Upper lobe of left lung (tissue), 6 donors: ENCODE measurements at places on chromosomes 1 and 21. TPM values are rescaled to one million over a fixed set of nuclear protein-coding genes. Genes with fewer than 3 reads are reported as not detected.
A peak's percentile ranks its signal among the peaks of the same experiment; 100 is the strongest.

DNA sequence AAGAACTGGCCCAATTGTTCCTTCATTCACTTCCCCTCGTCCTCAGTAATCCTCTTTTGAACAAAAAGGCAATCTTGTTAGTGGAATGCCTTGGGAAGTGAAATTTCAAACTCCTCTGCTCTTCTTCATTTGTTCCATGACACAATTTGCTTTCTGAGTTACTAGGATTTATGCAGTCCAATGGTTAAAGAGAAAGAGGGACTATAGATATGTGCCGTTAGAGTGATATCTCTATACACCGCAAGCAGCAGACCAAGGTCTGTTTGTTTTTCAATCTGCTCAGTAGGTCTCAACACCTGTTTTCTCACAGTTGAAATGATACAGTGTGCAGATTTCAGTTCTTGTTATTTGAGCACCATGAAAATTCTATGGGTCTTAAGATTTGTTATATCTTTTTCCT, 244.0 kb downstream of the DNM3 start:
- H3K4me1 ChIP-seq, result no peaks in the 10 kb centered on the region
- H3K27me3 ChIP-seq, result no peaks in the 10 kb centered on the region
- DNase-seq, result no peak
- H3K4me3 ChIP-seq, result no peak overlapping the region
- no peaks in the 10 kb centered on the region for H3K36me3 ChIP-seq

- DNase-seq, result no peak
- H3K27ac ChIP-seq, result no peak overlapping the region
- no peaks in the 10 kb centered on the region for H3K27me3 ChIP-seq
- no peak overlapping the region for H3K4me3 ChIP-seq
- H3K36me3 ChIP-seq, result no peaks in the 10 kb centered on the region
Measured at GRCh38 chr1:49225464-49225863, 448.8 kb upstream of the BEND5 start.

DNA sequence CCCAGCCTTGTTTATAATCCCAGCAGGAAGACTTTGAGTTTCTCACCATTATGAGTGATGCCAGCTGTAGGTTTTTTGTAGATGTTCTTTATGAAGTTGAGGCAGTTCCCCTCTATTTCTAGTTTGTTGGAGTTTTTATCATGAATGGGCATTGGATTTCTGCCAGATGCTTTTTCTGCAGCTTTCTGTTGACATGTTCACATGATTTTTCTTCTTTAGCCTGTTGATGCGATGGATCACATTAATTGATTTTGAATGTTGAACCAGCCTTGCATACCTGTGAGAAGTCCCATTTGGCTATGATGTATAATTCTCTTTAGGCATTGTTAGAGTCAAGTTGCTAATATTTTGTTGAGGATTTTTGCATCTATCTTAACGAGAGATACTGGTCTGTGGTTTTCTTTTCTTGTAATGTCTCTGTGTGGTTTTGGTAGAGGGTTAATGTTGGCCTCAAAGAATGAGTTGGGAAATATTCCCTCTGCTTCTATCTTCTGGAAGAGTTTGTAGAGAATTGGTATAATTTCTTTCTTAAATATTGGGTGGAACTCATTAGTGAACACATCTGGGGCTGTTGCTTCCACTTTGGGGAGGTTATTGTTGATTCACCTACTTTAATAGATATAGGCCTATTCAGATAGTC, 33.2 kb downstream of the ZBTB40 start:
- H3K27ac ChIP-seq, result no peak overlapping the region
- no peaks in the 10 kb centered on the region for H3K27me3 ChIP-seq
- H3K36me3 ChIP-seq, result no peaks in the 10 kb centered on the region

DNA sequence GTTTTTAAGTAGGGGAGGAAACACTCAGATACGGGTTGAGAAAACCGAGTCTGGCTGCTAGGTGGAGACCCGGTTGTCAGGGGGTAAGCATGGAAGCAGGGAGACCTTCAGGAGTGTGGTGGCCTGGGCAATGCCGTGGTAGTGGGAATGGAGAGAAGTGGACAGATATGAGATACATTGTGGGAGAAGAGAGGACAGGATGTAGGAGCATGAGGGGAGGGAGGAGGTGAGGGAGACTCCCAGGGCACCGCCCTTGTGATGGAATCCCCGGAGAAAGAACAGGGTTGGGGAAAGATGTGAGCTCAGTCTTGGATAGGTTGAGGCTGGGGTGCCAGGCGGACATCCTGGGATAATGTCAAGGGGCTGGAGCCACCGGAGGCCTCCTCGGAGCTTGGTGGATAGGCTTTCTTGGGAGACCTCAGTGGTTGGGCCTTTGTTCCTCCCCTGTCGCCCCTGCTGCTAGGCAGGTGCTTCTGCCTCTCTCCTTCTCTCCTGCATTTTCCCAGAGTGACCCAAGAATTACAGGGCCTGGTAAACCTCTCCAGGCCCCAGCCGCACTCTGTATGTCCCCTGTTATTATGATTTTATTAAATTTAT, 21.3 kb downstream of the ZNF362 start:
- no peaks in the 10 kb centered on the region for H3K4me1 ChIP-seq
- no peak overlapping the region for H3K27ac ChIP-seq
- DNase-seq, result no peak
- no peaks in the 10 kb centered on the region for H3K27me3 ChIP-seq

DNA sequence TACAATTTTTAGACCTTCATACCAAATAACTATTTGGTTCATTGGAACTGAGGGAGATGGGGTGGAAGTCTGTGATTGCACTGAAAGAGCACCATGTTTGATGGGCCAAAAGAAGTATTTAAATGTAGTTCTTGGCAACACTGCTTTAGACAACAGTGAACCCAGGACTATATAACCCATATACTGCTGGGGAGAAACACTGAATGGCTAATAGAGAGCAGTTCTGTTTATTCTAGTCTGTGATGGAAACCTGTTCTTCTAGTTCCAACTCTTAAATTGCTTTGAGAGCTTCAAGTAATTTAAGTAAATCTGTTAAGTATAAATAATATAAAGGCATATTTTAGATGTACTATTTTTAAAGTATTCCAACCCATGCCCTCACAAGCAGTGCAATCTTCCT, 96.3 kb downstream of the NIBAN1 start:
- no peaks in the 10 kb centered on the region for H3K4me1 ChIP-seq
- H3K27ac ChIP-seq, result no peak overlapping the region
- H3K36me3 ChIP-seq, result no peaks in the 10 kb centered on the region
- H3K4me3 ChIP-seq, result no peak overlapping the region
- no peak for DNase-seq
- H3K27me3 ChIP-seq, result no peaks in the 10 kb centered on the region

- no peak for DNase-seq
- H3K36me3 ChIP-seq, result peaks cover 5% of the 10 kb centered on the region
- no peaks in the 10 kb centered on the region for H3K4me1 ChIP-seq
- H3K27me3 ChIP-seq, result no peaks in the 10 kb centered on the region
- H3K4me3 ChIP-seq, result no peak overlapping the region
- H3K27ac ChIP-seq, result no peak overlapping the region
Measured at GRCh38 chr1:225973158-225973557, 26.0 kb downstream of the SDE2 start.

GRCh38 chr1:205750138-205751035, at the start of gene NUCKS1:
NUCKS1 (minus strand) TSS chr1:205750182; CDS start chr1:205749973, 209 bp downstream.
- peaks cover 27% of the 10 kb centered on the region for H3K4me1 ChIP-seq
- no peaks in the 10 kb centered on the region for H3K27me3 ChIP-seq
- H3K27ac ChIP-seq, result peak within 1 kb of the TSS; percentile 100
- no peaks in the 10 kb centered on the region for H3K36me3 ChIP-seq
- DNase-seq, result peak; percentile 99

DNA sequence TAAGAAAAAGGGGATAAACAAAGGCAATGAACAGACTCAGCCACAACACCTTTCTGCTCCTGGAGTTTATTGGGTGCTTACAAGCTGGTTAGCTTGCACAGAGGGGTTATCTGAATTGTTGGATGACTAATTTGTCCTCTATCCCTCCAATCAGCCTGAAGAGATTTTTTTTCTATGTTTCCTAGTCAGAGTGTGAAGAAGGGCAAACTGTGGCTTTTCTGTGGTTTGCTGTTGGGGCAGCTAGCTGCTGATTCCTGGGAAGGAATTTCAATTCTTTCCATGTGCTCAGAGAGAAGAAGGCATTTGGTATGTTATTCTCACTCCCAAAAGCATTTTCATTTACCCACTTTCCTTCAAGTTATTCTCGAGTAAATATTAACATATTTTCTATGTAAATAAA, 48.6 kb downstream of the PCP4 start:
- no peak overlapping the region for H3K27ac ChIP-seq
- no peaks in the 10 kb centered on the region for H3K27me3 ChIP-seq
- H3K36me3 ChIP-seq, result no peaks in the 10 kb centered on the region
- no peak overlapping the region for H3K4me3 ChIP-seq
- DNase-seq, result no peak

DNA sequence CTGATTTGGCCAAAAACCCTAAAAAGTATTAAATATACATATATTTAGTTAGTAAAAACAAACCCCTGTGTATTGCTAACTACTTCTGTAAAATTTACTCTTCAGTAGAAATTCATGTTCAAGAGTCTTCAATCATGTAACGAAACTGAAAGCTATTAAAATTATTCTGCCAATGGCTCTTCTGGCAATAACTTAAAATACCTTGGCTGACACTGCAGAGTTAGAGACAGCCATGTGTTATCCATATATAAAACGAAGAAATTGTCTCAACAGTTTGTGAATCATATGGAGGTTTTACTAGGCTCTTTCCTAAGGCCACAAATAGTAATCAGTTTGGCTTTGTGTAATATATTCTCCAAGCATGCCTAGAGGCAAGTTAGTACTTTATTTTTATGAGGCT, 357.2 kb downstream of the COL11A1 start:
- no peak overlapping the region for H3K27ac ChIP-seq
- H3K4me3 ChIP-seq, result no peak overlapping the region
- H3K4me1 ChIP-seq, result no peaks in the 10 kb centered on the region
- H3K27me3 ChIP-seq, result no peaks in the 10 kb centered on the region
- H3K36me3 ChIP-seq, result no peaks in the 10 kb centered on the region

- peaks cover 5% of the 10 kb centered on the region for H3K4me1 ChIP-seq
- no peak for DNase-seq
- H3K27me3 ChIP-seq, result no peaks in the 10 kb centered on the region
- peaks cover 26% of the 10 kb centered on the region for H3K36me3 ChIP-seq
- H3K4me3 ChIP-seq, result no peak overlapping the region
- H3K27ac ChIP-seq, result no peak overlapping the region
Measured at GRCh38 chr1:207334337-207334736, 12.9 kb downstream of the CD55 start.

The UBXN10 gene
- total RNA-seq, result 29.8 TPM

The AGT gene
- not detected for total RNA-seq

DNA sequence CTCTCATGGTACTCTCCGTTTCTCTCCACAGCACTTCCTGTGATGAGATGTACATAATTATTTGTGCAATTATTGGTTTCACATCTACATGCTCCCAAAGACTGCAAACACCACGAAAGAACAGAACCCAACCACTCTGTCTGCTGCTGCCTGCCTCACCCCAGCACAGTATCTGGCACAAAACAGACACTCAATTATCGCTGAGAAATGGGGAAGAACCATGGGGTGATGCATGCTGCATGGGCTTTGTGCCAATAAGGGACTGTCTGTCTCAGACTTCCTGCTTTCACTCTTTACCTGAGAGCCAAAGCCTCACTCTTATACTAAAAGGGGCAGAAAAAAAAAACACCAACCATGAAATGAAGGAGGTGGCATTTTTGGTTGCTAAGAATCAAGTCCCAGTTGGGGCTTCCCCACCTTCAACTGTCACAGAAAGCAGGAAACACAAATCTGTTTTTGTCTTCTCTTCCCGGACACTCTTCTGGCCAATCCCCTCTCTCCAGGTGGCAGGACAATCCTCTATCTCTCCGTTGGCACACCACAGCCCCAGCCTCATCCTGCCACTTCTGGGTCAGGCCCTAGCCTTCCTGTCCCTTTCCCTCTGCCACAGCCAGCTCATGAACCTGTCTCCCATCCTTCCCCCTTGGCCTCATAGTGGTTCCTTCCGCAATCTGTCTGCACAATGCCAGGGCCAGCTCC, 82.0 kb downstream of the TGFBR3 start:
- peaks cover 57% of the 10 kb centered on the region for H3K4me1 ChIP-seq
- H3K27me3 ChIP-seq, result no peaks in the 10 kb centered on the region
- H3K27ac ChIP-seq, result peak overlapping the region; percentile 68
- no peaks in the 10 kb centered on the region for H3K36me3 ChIP-seq

DNA sequence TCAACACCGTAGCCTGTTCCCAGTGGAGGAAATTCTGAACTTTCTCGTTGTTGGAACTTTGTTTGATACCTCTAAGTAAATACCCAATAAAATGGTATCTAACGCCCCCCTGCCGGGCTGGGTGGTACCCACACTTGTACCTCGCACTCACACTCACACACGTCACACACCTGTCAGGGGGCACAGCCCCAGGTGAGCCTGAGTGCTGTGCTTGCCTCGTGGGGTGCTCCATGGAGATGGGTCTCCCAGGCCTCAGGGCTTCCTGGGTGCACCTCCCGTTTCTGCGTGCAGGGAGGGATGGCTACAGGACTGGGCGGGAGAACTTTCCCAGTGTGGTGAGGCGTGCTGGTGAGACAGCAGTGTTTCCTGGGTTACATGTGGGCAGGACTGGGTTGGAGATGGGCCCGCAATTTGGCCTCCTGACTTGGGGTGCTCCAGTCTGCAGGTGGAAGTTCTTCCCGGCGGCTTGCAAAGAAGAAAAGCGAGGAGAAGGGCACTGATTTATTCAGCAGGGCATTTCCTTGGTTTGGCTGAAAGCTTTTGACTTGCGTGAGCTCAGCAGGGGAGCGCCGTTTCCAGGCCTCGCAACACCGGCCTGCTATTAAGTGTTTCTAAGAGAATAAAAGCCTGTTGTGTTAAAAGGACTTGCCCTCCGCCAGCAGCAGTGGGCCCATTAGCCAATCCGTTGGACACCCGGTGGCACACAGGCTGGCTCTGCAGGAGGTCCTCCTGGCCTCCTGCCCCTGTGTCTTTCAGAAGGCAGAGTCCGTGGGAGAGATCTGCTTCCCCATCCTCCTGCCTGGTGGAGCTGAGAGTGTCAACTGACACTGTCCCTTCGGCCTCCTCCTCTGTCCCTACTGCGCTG, 79.7 kb downstream of the KIF26B start:
- H3K4me1 ChIP-seq, result no peaks in the 10 kb centered on the region
- no peak for DNase-seq
- no peak overlapping the region for H3K27ac ChIP-seq
- no peaks in the 10 kb centered on the region for H3K27me3 ChIP-seq

DNA sequence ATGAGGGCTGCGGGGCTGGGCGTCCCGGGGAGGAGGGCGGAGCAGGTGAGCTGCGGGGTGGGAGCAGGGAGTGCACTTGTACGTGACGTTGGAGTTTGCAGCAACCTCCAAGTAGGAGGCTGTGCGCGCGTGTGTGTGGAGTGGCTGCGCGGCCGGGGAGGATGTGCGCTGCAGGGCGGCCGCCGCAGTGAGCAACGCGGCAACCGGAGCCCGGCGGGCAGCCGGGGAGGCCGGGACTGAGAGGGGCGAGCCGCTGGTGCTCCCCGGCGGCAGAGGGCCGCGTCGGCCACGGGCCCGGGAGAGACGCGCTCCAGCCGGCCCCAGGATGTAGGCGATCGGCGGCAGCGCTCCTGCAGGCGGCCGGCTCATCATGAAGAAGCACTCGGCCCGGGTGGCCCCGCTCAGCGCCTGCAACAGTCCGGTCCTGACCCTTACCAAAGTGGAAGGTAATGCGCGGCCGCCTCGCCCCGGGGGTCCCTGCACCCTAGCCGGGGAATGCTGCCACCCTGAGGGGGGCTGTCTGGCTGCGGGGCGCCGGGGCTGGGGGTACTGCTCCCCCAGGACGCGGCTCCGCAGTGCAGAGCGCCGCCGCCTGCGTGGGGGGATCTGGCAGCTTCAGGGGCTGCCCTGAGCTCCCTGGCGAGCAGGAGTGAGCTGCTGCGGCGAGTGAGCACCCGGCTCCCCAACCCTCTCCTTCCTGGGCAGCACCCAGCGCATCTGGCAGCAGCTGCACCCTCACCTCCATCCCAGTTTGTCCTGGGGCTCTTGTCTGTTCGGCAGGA, 158.9 kb upstream of the COA6 start:
- H3K27ac ChIP-seq, result no peak overlapping the region
- H3K4me3 ChIP-seq, result no peak overlapping the region
- H3K4me1 ChIP-seq, result peaks cover 17% of the 10 kb centered on the region
- H3K27me3 ChIP-seq, result peaks cover 4% of the 10 kb centered on the region
- peak; percentile 89 for DNase-seq
